ENCODE measurements at places on chromosomes 4 and X.
A peak's percentile ranks its signal among the peaks of the same experiment; 100 is the strongest.

GRCh38 chr4:73275318-73275654 is 16.7 kb upstream of the ANKRD17 start:
- DNase-seq = no peak

GRCh38 chr4:169110633-169111032 is 100.6 kb upstream of the CBR4 start:
- no peak for DNase-seq

DNA sequence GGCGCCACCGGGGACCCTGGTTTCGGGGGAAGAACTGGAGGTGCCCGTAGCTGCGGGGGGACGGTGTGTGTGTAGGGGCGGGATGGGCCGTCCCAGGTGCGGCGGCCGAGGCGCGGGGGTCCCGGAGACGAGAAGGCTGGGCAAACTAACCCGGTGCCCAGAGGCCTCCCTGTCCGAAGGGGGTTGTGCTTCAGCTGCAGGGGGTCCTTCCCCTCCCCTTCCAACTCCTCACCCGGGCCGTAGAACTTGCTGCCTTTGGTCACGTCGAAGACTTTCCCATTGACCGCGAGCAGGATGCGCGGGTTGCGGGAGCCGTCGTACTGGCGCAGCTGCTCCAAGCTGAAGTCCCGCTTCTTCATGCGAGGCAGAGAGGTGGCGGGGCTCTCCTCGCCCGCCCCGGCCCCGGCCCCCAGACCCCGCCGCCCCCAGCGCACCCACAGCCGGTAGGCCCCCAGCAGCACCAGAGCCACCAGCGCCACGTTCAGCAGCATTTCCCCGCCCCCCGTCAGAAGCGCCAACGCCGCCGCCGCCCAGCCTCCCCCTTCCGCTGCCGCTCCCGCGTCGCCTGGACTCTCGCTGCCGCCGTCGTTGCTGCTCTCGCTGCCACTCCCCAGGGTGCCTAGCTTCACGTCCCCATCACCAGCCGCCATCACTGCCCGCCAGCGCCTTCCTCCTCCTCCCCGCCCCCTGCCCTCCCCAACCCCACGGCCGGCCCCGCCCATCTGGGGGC is at the start of gene PGRMC2:
TSS of gene PGRMC2 (minus strand) at position 673 of the 730 bp plus-strand sequence. CDS start at position 650, 23 bp downstream.
- no peak for DNase-seq

DNA sequence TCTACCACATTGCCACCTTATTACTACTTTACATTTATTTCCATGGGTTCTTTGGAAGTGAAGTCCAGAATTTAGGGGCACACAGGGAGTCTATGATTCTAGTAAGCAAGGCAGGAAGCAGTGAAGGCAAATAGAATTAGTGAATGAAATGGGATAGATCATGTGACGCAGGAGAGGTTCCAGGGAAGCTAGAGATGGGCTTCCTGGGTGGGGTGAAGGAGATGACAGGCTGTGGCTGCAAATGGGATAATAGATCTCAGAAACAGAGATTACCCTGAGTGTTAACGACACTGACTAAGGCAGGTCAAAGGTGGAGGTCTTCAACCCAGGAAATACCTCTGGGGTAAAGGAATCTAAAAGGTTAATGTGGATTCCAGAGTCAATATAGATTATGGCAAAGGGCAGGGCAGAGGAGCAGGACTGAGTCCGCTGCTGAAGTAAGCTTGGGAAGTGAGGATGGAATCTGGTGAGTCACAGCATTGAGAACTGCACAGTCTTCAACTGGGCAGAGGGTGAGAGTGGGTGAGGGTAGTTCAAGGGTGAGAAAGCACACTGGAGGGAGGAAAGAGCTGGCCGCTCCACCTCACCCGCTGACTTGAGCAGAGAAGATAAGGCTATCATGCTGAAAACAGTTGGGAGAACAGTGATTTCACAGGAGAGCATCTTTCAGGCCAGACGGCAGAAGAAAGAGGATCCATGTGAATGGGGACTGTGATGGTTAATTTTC is 70.8 kb downstream of the ANXA3 start:
- no peak for DNase-seq

GRCh38 chr4:2066571-2067445 is 7.7 kb downstream of the NAT8L start:
- DNase-seq = no peak

- no peak for DNase-seq
Measured at GRCh38 chr4:67371615-67372014, 173.7 kb downstream of the CENPC start.

GRCh38 chrX:153456161-153456560 is 10.3 kb upstream of the TREX2 start:
- DNase-seq = no peak

GRCh38 chr4:122661176-122662160 is 40.6 kb upstream of the IL21 start:
- no peak for DNase-seq

GRCh38 chrX:19684311-19684710 is 169.0 kb upstream of the MAP3K15 start:
- DNase-seq = no peak

DNA sequence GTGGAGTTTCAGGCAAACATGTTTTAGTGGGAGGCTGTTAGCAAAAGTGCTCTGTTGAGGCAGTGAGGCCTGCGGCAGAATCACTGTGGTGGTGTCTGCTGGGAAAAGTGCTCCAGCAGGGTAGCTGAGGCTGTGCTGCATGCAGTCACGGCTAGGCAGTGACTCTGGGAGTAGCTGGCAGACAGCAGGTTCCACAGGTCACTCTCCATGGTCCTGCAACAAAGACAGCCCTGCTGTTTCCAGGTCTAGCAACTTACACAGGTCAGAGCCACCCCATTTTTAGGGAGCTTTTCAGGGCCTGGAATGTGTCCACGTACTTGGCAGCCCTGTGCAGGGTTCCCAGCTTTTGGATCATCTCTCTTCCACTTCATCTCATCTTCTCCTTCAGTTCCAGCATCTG is 184.3 kb downstream of the NAA11 start:
- DNase-seq = no peak

- no peak for DNase-seq
Measured at GRCh38 chr4:66062044-66062443, 391.8 kb upstream of the EPHA5 start.

DNA sequence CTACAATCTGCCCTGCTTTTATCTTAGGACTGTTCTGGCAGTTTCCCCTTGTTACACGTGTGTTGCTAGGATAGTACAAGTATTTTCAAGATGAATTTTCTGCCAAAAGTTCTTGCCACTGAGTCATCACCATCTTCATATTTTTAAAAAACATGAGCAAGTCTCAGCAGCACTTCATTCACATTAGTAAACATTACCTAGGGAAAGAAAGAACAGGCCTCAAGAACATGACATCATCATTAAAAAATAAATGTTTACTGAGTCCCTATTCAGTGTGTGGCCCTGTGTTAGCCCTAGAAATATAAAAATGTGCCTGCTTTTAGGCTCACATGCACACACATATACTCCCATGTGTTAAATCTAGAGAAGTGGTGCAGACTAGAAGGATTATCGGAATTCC is 18.7 kb upstream of the GPC3 start:
- DNase-seq = no peak

DNA sequence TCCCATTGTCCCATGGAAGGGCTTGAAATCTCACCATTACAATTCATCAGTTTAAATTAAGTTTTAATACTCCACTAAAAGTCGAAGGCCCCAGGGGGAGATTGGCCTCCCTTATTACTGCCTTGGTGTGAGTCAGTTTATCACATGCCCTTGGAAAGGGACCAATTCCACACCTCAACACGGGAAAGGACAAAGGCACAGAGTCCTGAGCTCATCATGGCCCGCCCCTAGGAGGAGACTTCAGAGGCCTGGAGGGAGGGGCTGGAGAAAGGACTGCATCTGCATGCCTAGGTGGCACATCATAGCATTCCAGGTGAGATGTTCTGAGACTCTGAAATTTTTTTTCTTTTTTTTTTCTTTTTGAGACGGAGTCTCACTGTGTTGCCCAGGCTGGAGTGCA is 2.8 kb upstream of the SEL1L3 start:
- DNase-seq = no peak

DNA sequence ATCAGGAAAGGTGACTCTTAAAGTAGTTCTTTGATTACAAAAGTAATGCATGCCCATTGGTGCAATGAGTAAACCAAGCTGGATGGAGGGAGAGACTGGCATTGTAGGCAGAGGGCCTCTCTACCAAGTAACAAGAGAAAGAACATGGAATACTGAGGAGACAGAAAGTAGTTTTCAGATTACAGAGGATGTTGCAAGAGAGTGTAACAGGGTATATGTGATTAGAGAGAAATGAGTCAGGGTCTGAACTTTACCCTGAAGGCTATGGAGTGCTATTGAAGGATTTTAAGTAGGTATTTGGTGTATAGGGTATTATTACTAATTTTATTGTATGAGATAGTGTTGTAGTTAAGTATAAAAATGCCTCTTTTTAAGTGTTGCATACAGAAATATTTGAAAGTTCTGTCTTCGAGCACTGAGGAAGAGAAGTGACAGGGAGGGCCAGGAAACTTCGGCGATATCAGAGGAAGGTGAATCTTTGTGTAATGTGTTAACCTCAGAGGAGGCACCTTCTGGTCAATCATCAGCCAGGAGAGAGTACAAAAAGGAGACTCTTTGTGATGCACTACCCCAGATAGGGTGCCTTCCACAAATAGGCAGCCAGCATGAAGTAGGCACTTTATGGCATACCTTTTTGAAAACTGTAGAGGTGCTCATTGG is 8.2 kb downstream of the NKAP start:
- no peak for DNase-seq

GRCh38 chrX:154370300-154371016 is 4.0 kb downstream of the FLNA start:
- DNase-seq = no peak

DNA sequence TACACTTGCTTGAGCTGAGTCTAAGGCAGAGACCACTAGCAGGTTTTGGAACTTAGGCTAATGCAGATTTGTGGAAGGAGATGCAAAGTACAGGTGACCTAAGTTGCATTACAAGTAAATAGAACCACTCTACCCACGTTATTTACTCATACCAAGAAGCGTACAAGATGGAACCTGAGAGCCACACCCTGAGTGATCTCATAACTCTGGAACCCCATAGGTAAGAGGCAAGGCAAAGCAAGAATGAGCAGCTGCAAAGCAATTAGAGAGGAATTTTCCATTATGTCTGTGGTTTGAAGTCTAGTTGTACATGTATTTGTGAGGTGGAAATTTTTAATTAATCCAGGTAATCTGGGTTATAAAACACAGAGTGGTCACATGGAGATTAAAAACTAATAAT is 55.4 kb downstream of the CC2D2A start:
- no peak for DNase-seq

- DNase-seq = no peak
Measured at GRCh38 chr4:129344058-129344457, 248.1 kb downstream of the C4orf33 start.

DNA sequence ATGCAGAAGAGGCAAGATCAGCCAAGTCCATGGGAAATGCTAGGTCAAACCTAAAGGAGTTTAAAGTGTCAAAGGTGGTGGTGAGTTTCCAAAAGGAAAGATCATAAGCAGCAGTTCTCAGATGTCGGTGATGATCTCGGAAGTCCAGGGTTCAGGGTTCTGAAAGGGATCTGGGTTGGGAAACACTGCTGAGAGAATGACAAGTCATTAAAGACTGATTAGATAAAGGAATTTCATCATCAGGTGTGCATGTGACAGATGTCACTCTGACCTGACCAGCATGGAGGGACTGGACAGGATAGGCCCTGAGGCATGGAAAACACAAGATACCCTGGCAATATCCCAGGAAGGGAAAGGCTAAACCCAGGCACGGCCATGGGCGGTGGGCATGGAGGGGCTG is 195.7 kb upstream of the TBL1X start:
- no peak for DNase-seq

- DNase-seq = no peak
Measured at GRCh38 chr4:6680372-6681034, 13.2 kb upstream of the S100P start.

DNA sequence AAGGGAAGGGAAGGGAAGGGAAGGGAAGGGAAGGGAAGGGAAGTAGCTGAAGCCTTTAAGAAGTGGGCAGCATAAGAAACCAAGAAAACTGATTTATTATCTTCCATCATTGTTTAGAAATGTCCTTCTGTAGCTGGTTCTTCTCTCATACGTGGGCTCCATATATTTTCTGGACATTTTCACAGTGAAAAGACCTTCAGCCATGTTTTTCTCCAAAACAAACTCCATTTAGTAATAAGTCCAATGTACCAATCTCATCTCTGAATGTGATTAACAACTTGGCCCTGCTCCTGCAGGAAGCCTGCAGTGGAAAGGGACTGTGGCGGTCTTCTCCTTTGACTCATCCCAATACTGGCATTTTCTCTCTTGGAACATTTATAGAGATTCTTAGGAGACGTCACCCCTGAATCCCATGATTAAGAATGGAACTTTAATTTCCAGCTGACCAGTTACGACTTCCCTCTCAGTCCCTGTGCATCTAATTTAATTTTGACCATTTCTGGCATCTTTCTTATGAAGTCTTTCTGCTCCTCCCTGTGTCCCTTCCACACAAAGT is 96.6 kb upstream of the GUCY1A1 start:
- no peak for DNase-seq

- DNase-seq = no peak
Measured at GRCh38 chr4:66929748-66930147, 615.6 kb downstream of the CENPC start.

DNA sequence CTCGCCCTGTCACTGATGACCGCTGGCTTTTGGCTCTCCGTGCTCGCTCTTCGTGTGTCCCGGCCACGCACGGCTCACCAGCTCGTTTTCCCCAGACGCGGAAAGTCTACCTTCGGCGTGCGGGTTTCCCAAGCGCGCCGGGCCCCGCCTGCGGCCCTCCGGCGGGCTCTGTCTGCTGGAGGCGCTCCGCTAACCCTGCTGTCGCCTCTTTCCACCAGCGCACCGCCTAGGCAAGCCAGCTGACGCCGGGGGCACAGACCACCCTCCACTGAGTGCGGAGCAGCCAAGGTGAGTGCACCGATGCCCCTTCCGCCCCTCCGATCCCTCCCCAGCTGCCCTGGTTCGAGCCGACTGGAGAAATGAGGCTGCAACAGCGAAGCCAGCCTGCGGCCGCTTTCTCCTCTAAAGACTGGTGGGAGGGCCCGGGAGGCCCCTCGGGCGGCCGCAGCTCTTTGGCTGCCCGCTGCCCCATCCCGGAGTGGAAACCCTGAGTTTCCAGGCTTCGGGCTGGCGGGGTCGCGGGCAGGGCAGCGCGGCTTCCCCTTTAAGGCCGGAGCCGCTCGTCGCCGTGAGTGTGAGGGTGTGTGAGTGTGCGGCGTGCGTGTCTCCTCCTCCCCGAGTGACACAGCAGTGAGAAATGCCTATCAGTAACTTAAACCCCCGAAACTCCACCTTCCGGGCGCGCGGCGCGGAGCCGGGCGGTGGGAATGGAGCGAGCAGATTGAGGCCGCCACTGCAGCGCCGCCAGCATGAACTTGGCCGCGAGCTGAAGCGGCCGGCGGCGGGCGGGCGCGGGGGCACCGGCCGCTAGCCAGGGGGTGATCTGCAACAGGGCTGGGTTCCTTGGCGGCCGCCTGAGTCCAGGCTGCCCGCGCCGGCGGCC is at the start of gene MAMLD1:
TSS of gene MAMLD1 (plus strand) at position 719 of the 883 bp plus-strand sequence. CDS start 82,200 bp downstream, outside the sequence.
- DNase-seq = peak; percentile 40

DNA sequence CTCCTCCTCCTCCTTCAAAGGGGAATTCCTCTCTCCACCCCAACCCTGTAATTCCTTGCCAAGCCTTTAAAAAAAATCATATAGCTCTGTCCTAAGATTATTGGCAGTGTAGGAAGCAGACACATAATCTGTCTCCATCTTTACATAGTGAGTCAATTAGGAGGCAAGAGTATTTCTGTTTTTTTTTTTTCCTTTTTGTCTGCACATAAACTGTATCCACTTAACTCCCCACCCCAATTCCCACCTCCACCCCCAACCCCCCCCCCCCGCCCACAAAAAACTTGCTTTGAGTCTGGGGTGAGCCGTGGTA is 182.5 kb downstream of the RASL11B start:
- no peak for DNase-seq
